CD8-positive, alpha-beta memory T cell (primary cell): ENCODE measurements at places on chromosomes 4 and X. TPM values are rescaled to one million over a fixed set of nuclear protein-coding genes. Genes with fewer than 3 reads are reported as not detected.
A peak's percentile ranks its signal among the peaks of the same experiment; 100 is the strongest.

Gene SPANXN2
- total RNA-seq = not detected

Gene DIAPH2
- 6.0 TPM for total RNA-seq

Gene CNOT6L
- 96.5 TPM for total RNA-seq

Gene ADH6
- not detected for total RNA-seq

Gene NUDT10
- 0.92 TPM for total RNA-seq

Gene CCSER1
- 0.20 TPM for total RNA-seq

GRCh38 chr4:80646061-80646460 lies 310.5 kb downstream of the CFAP299 start:
- H3K4me3 ChIP-seq = no peak overlapping the region
- no peak overlapping the region for H3K27ac ChIP-seq
- no peaks in the 10 kb centered on the region for H3K36me3 ChIP-seq
- H3K4me1 ChIP-seq = no peaks in the 10 kb centered on the region
- no peaks in the 10 kb centered on the region for H3K27me3 ChIP-seq

GRCh38 chrX:118480172-118480571 lies 15.4 kb upstream of the DOCK11 start:
- no peaks in the 10 kb centered on the region for H3K27me3 ChIP-seq
- H3K4me3 ChIP-seq = no peak overlapping the region
- no peaks in the 10 kb centered on the region for H3K36me3 ChIP-seq
- H3K4me1 ChIP-seq = no peaks in the 10 kb centered on the region
- no peak for DNase-seq

GRCh38 chr4:170325599-170325998 lies 235.8 kb upstream of the AADAT start:
- H3K4me3 ChIP-seq = no peak overlapping the region
- H3K36me3 ChIP-seq = no peaks in the 10 kb centered on the region
- H3K4me1 ChIP-seq = no peaks in the 10 kb centered on the region
- no peak for DNase-seq

DNA sequence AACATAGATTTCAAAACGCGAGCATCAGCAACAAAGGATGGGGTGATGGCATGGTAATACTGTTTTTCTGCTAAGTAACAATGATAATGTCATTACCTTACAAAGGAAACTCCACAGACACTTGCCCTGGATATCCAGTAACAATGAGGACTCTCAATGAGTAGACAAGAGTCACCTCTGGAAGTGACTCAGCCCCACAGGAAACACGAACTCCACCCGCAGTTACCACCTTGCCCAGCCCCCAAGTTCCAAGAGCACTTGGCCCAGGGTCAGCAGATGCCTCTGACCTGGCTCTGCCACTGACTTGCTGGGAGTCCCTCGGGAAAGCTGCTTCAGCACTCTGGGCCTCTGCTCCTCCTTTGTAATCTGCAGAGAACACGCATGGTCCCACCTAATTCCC lies 110.3 kb upstream of the MAP3K15 start:
- H3K4me1 ChIP-seq = peaks cover 6% of the 10 kb centered on the region
- no peak overlapping the region for H3K4me3 ChIP-seq
- peak overlapping the region; percentile 38 for H3K27ac ChIP-seq
- no peaks in the 10 kb centered on the region for H3K36me3 ChIP-seq

DNA sequence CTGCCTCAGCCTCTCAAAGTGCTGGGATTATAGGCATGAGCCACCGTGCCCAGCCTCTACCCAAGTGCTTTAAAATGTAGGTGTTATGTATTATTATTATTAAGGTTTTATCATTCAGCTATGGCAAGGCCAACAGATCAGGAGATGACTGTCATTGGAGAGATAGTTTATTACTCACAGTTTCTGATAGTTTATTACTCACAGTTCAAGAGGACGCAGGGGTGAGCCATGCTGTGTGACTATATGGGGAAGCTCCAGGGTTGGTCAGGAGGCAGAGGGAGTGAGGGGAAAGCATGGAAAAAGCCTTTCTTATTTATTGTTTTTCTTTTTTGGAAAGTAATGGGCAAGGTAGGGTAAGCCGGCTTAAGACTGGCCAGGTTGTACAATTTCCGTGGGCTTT lies 25.4 kb upstream of the ARSD start:
- no peaks in the 10 kb centered on the region for H3K4me1 ChIP-seq
- no peak overlapping the region for H3K27ac ChIP-seq
- no peak overlapping the region for H3K4me3 ChIP-seq
- no peaks in the 10 kb centered on the region for H3K27me3 ChIP-seq

DNA sequence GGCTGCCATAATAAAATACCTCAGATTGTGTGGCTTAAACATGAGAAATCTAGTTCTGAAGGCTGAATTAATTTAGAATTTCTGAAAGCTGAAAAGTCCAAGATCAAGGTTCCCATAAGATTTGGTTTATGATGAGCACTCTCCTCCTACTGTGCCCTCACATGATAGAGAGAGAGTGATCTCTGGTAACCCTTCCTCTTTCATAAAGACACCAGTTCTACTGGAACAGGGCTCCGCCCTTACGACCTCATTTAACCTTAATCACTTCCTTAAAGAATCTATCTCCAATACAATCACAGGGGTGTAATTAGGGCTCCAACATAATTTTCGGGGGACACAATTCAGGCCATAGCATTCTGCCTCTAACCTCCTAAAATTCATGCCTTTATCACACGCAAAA lies 194.0 kb upstream of the MAB21L2 start:
- no peak overlapping the region for H3K27ac ChIP-seq
- no peaks in the 10 kb centered on the region for H3K36me3 ChIP-seq
- DNase-seq = no peak
- no peak overlapping the region for H3K4me3 ChIP-seq
- H3K27me3 ChIP-seq = no peaks in the 10 kb centered on the region

DNA sequence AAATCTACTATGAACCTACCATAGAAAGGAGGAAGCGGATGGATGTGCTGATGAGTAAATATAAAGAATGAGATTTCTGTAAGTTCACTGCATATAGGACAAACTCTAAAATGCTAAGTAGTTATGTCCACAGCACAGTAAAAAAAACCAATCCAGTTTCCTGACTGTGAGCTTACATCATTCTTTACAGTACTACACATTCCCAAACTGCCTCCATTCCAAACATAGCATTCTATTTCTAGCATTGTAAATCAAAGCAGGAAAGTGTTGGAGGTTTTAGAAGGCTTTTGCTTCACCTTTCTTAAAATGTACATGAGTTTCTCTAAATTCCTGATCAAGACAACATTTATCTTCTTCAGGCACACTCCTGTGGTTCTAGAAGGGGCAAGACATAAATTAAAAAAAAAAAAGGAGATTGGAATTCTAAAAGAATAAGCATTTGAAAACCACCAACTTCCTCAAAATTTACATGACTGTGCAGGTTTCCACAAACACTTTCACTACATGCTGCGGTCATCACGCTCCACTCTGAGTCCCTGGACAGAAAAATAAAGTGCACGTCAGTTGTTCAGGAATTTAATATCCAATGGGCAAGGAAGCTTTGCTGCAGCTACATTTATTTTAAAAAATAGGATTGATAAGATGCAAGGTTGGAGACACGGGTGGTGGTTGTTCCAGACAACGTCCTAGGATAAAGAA lies 297.6 kb upstream of the STS start:
- DNase-seq = no peak
- H3K4me3 ChIP-seq = no peak overlapping the region
- no peaks in the 10 kb centered on the region for H3K27me3 ChIP-seq
- no peak overlapping the region for H3K27ac ChIP-seq
- no peaks in the 10 kb centered on the region for H3K4me1 ChIP-seq
- H3K36me3 ChIP-seq = no peaks in the 10 kb centered on the region

- H3K27me3 ChIP-seq = no peaks in the 10 kb centered on the region
- H3K27ac ChIP-seq = no peak overlapping the region
- H3K4me3 ChIP-seq = no peak overlapping the region
- H3K36me3 ChIP-seq = no peaks in the 10 kb centered on the region
- DNase-seq = no peak
Observed at GRCh38 chr4:159434871-159435241, 332.0 kb downstream of the RAPGEF2 start.

DNA sequence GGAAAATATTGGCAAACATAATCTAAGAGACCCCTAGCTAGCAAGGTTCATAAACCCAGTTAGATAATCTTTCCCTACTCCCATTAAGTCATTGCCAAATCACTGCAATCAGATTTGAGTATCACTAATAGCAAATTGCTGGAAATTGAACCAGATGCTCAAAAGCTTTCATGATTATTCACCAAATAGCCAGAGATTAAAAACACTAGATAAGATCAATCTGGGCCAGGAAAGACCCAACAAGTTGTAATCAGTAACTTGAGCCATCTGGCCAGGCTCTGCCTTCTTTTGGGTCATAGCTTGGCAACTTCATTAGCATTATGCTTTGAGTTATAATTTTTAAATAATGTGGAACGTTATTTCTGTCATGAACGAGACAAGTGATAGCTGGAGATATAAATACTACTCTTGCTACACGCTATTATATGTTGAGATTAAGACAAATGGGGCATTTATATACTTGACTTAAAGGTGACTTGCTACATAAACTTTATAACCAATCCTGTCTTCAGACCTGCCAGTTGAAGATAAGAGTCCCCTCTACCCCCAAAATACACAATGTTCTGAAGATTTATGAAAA lies 196.6 kb upstream of the EDNRA start:
- no peak overlapping the region for H3K27ac ChIP-seq
- H3K27me3 ChIP-seq = no peaks in the 10 kb centered on the region
- H3K4me3 ChIP-seq = no peak overlapping the region
- H3K4me1 ChIP-seq = no peaks in the 10 kb centered on the region

DNA sequence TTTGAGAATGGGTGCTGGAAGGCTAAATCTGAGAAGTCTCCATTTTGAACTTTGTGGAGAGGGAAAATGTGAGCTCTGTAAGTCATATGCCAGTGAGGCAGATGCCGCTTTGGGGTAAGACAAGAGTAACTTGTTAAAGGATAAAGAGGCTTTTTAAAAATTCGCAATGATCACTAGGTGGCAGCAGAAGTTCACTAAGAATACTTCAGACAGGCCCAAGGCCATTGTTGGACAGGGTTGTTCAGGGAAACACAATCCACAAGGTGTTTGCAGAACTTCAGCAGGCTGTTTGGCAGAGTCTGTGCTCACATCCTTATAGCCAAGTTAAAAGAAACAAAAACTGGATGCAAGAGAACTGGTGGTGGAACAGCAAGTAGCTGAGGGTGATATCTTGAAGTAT lies 13.7 kb upstream of the PIGA start:
- no peak overlapping the region for H3K4me3 ChIP-seq
- DNase-seq = peak; percentile 2
- H3K36me3 ChIP-seq = no peaks in the 10 kb centered on the region
- H3K27ac ChIP-seq = no peak overlapping the region

- H3K27me3 ChIP-seq = no peaks in the 10 kb centered on the region
- no peak for DNase-seq
- peaks cover 19% of the 10 kb centered on the region for H3K4me1 ChIP-seq
- H3K36me3 ChIP-seq = no peaks in the 10 kb centered on the region
- H3K27ac ChIP-seq = peak overlapping the region; percentile 2
Observed at GRCh38 chr4:38605753-38606586, 58.0 kb upstream of the KLF3 start.

DNA sequence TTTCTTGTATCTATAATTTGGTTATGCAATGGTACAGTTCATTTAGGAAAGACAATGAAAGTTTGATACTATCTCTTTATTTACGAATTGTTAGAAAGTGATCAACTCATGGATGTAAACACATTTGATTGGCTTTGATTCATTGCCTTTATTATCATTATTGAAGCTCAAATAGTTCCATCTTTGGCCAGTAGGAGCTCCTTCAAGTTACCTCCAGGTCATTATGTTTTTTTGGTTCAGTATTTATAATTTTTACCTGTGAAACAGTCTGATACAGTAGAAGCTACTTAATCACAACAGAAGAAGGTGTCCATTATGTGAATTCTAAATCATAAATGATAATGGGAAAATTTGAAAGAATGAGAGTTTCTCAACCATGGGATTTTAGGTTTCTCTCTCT lies 12.4 kb downstream of the NPY5R start:
- H3K27ac ChIP-seq = no peak overlapping the region
- no peak overlapping the region for H3K4me3 ChIP-seq
- H3K4me1 ChIP-seq = no peaks in the 10 kb centered on the region
- no peaks in the 10 kb centered on the region for H3K27me3 ChIP-seq
- no peaks in the 10 kb centered on the region for H3K36me3 ChIP-seq
- no peak for DNase-seq
